ENCODE measurements at places on chromosomes 1 and 21.

DNA sequence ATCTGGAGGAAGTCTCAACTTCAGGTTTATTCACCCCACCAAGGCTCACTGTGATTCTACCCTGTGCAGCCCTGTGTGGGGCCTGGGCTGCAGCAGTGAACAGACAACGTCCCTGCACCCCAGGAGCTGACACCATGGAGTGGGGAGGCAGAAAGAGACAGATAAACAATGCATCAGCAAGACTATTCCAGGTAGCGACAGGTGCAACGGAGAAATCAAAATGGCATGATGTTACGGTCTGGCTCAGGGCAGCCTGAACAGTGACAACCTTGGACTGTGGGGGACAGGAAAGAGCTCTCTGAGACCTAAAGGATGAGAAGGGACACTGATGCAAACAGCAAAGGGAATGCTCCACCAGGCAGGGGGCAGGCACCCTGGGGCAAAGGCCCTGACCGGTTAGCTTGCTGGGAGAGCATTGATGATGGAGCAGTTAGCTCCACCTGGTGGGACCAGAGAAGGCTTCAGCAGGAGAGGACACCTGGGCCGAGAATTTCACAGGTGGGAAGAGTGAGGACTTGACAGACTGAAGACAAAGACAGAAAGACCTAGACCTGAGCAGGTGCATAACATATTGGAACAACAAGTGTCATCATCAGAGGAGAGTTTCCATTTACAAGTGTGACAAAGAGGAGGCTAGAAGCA lies 589.9 kb downstream of the MATN1 start:
- no peak for DNase-seq

GRCh38 chr1:168907786-168908348 lies 178.9 kb upstream of the DPT start:
- DNase-seq, result no peak

DNA sequence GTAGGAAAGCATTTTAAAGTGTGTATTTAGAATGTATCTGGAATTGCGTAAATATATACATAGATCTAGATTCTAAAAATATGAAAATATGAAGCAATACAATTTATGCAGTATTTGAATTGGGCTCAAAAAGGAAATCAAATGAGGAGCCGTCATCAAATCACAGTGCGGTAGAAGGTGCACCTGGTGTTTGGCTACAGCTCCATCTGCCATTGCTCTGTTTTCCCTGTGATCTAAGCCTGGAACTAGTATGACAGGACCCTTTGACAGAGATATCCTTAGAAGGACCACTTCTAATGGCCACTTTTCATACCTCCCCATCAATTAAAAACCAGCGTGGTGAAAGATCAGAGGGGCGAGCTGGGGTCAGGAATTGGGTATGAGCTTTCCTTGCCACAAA lies 202.6 kb downstream of the NFIA start:
- DNase-seq, result no peak

GRCh38 chr1:2255420-2256369 lies 27.6 kb downstream of the SKI start:
- no peak for DNase-seq

DNA sequence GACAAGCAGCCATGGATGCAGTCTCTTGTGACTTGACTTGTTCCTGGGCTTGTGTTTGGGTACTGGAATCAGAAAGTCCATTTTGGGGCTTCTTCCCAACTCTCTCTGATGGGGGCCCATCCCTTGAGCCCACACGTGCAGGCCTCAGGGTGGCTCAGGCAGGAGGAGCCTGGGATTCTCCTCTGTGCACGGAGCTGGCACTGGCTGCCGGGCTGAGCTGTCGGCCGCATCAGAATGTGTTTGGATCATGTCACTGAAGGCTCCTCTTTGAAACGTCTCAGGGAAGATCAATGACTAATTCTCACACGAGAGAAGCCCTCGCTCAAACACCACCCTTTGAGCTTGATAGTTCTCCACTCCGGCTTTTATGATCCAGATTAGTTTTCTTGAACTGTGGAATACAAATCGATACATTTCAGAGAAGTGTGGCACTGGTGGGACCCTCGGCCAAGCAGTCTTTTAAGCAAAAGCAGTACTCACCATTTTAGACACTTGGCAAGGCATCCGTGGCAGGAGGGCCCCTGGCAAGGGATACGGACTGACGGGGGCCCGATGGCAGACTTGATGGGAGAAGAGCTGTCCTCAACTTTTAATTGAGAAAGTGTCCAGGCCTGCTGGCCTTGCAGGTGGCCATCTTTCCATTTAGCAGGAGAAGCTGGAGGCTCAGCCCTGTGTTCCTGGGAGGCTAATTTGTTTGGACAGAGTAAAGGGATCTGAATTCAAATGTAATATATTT lies 220.7 kb upstream of the C1orf174 start:
- DNase-seq, result no peak

- DNase-seq, result no peak
These were observed 4.3 kb downstream of the GAS5 start for GRCh38 chr1:173863224-173864161.

GRCh38 chr1:15609631-15610030 lies 7.6 kb upstream of the DDI2 start:
- no peak for DNase-seq

DNA sequence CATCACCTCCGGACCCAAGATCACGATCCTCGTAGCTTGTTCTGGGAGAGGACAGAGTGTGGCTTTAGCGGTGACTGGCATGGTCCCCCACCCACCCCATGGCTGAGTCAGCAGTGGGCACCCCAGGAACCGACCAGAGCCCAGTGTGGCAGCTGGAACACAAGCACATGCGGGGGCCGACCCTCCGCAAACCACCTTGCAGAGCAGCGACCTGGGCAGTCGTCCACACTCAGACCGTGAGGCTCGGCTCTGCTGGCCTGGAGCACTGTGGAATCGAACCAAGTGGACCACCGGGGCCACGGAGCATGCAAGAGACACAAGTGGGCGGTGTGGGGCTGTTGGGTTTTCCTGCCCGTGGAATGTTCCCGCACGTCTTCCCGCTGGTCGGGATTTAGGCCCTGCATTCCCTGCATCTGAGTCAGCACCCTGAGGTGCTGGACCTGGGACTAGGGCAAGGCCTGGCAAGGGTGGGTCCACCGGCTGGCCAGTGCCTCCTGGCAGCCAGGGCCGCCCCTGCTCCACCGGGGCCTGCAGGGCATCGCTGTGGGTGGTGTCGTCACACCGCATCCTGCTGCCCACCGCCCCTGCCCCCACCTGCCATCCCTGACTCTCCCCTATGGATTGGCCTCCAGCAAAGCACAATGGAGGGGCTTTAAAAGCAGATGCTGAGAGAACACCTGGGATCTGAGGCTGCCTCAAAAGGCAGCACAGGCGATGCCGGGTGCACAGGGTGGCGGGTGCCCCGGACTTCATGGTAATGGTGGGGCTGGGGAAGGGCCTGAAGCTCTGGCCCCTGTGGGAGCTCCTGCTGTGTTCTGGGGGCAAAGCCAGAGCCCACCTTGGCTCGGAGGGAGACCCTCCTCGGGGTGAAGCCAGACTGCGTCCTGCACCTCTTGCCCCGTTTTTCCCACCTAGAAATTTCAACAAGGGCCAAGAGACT lies 18.5 kb downstream of the MORN1 start:
- DNase-seq, result no peak

Measured in epithelial cell of prostate (primary cell).